ENCODE measurements at places on chromosomes 7 and 10. TPM values are rescaled to one million over a fixed set of nuclear protein-coding genes. Genes with fewer than 3 reads are reported as not detected.

GRCh38 chr7:69640216-69640615 is 41.9 kb downstream of the AUTS2 start:
- DNase-seq = no peak

Gene FAM237B
- polyA plus RNA-seq = 1.1 TPM

GRCh38 chr10:12902135-12902572 is 99.4 kb downstream of the CCDC3 start:
- DNase-seq = peak; percentile 81

DNA sequence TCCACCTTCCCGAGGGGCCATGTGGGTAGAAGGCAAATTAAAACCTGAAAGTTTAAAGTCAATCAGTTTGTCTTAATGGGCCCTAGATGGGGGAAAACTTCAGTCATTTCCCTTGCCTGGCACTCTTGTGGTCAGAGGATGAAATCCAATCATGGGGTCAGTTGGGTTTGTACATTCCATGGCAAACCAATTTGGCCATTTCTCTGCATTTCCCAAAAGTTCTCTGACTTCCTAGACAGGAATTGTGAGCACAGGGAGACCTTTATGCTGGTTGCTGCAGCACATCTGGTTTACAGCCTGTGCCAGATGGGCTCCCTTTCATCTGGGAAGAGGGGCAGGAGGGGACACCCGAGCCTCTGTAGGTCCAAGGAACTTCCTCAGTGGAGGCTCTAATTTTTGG is 113.0 kb downstream of the CYP26A1 start:
- DNase-seq = no peak

GRCh38 chr7:84529480-84530205 is 335.1 kb upstream of the SEMA3A start:
- DNase-seq = no peak

DNA sequence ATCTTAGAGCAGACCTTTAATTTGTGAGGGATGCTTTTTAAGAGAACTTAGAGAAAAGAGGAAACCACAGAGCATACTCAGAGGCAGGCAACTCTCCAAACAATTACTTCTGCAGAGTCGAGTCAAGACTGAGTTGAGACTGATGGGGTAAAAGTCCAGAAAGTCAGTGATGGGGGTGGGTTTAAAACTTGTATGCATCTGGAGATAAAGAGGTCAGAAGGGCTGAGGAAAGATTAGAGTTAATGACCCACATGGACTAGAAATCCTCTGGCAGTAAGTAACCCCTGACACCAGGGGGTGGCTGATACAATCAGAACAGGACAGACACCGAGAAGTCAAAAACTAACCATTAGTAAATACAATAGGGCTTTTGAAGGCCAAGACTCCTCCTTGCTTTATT is 42.4 kb upstream of the SEPTIN7 start:
- DNase-seq = no peak

Gene TMEM213
- polyA plus RNA-seq = 39.2 TPM

DNA sequence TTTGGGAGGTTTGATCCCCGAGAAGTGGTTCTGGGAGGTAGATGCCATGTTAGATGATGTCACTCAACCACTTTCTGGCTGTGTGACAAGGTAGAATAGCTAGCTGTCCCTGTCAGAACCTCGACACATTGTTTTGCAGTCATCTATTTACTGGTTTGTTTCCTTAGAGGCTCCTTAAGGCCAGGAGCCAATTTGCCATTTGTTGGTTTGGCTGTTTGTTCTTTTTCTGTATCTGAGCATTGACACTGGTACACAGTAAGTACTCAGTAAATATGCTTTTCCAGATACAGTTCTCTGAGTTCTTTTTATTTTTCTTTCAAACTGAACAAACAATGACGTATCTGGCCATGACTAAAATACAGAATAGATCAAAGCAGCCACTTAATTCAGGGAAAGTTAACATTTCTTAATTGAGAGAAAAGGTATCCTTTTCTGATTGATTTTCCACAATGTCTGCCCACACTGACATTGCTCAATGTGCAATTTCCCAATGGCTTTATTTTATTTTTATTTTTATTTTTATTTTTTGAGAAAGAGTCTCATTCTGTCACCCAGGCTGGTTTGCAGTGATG is 121.6 kb downstream of the SPAG6 start:
- no peak for DNase-seq

DNA sequence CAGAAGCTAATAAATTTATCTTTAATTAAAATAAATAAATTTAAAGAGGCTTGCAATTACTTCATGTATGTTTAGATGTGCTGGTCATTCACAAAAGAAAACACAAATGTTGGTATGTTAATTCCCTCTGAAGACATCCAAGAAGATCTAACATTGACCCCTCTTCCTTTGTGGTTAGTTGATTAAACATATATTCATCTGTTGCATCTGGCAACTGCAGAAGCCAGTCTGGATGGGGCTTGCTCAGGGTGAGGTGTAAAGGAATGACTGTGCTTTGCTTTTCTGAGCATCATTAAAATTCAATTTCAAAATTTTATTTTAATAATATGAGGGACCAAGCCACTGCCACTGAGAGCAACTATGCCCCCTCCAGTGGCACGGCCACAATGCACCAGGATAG is 36.4 kb upstream of the FERD3L start:
- DNase-seq = no peak

DNA sequence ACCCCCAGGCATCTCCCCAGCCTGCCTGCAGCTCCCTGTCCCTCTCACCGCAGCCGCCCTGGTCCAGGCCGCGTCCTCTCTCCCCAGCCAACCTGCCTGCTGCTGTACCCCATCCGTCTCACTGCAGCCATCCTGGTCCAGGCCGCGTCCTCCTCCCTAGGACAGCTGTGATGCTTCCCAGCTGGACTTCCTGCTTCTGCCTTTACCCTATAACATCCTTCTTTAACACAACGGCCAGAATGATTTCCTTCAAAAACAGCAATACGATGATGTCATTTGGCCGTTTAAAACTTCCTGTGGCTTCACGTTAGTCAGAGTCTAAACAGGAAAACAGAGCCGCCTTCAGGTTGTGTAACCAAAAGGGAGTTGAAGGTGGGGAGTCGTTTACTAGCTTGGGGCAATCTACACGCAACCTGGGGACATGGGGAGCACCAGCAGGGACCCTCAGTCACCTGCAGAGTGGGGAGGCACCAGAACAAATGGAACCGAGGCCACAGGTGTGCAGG is 32.2 kb upstream of the ZFAND2A start:
- DNase-seq = no peak

Gene VPS37D
- 9.4 TPM for polyA plus RNA-seq

GRCh38 chr7:150937848-150938561 is 40.1 kb downstream of the KCNH2 start:
- no peak for DNase-seq

GRCh38 chr7:51289623-51290303 is 26.8 kb downstream of the COBL start:
- DNase-seq = no peak

DNA sequence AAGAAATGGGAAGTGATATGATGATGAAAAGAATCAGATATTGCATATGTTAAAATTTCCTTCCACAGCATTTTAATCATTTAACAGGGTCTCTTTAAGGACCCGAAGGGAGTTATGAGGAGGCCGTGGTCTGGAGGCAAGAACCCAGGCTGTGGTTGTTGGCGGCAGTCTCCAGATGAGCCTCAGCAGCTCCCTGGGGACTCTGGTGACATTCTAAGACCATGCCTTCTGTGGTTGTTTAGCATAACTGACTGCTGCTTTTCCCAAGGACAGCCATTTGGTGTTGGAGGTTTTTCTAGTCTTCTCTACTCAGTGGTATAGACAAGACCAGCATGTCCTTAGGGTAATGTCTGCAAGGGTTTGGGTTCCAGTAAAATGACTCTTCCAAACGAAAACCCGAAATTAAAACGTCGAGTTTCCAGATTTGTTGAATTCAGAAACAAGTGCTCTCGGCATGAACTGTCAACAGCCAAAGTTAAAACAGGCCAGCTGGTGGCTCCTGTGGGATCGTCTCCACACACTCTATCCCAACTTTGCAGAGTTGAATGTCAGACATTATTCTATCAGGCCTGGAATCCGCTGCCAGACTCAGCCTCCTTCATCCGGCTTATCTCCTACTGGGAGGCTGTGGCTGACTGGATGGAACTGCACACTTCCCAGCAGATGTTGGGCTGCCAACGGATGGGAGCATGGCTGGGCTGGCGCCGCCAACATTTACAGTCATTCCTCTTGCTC is 183.1 kb downstream of the TAX1BP1 start:
- DNase-seq = no peak

- DNase-seq = no peak
Observed at GRCh38 chr10:132175907-132176581, 10.7 kb upstream of the DPYSL4 start.

DNA sequence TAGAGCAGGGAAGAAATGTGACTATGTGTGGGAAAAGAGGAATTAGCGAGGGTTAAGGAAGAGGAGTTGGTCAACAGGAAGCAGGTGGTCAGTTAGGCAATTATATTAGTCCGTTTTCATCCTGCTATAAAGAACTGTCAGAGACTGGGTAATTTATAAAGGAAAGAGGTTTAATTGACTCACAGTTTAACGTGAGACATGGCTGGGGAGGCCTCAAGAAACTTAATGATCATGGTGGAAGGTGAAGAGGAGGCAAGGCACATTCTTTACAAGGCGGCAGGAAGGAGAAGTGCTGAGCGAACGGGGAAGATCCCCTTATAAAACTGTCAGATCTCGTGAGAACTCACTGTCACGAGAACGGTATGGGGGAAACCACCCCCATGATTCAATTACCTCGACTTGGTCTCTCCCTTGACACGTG is 35.0 kb downstream of the RAMP3 start:
- DNase-seq = no peak

GRCh38 chr10:68550747-68551411 is 9.3 kb upstream of the TET1 start:
- peak; percentile 67 for DNase-seq

- DNase-seq = no peak
Observed at GRCh38 chr7:74455291-74455804, 1.6 kb downstream of the GTF2IRD1 start.

DNA sequence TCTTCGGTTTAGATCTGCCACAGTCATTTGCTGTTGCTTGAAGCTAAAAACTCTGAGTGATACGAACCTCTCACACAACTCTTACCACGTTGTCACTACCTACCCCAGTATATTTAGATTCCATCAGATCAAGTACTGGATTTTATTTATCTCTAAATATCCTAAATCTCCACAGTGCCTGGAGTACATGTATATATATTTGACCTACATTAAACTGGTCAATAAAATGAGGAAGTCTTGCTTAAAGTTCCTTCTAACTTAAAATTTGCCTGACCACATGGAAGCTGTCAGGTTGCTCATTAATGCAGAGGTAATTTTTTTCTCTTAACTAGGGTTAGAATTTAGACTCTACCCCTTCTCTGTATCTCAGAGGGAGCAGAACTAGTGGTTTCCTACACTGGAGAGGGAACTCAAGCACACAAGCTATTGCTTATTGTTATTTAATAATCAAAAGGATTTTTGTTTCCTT is 3.1 kb upstream of the MACC1 start:
- no peak for DNase-seq

Gene AMPH
- polyA plus RNA-seq = 20.0 TPM

DNA sequence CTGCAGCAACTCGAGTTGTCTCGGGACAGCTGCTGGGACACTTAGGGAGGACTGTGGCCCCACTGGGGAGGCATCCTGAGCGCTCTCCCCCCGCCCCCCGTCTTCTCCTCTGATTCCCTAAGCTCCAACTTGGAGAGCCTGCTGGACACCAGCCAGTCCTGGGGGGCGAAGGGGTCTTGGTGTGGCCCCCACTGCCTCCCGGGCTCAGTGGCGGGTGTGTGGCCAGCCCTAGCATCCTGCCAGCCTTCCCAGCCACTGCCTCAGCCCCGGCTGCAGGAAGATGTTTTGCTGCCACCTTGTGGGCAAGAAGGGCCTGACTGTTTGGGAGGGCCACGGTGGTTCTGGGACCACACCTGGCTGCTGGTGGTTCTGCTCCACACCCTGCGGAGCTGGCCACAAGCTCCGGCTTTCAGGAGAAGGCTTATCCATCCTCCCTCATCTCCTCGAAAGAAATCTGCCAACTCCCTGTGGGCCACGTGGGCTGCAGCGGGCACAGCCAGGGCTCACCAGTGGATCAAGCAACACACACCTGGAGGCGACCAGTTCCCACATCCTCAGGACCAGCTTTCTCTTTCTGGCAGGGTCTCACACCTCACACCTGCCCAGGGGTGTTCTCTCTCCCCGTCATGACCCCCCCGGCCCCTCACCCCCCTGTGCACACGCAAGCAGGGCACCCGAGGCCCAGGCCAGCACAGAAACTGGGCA is 24.8 kb downstream of the AGAP3 start:
- DNase-seq = no peak

Gene UNC5B
- polyA plus RNA-seq = 45.4 TPM

DNA sequence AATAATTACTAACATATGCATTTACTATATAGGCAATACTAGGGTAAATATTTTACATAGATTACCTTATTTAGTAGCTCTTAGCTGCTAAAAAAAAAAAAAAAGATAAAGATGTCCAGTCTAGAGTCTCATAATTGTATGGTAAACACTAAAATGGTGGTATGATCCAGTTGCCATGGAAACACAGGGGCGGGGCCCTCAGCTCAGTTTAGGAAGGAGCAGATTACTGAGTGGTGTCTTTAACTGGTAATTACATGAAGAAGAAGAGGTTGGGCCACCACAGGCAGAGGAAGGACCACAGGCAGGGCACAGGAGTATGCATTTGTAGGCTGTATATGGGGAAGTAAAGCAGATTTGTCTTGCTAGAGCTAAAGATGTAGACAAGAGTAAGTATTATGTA is 43.7 kb downstream of the ITGB8 start:
- no peak for DNase-seq

DNA sequence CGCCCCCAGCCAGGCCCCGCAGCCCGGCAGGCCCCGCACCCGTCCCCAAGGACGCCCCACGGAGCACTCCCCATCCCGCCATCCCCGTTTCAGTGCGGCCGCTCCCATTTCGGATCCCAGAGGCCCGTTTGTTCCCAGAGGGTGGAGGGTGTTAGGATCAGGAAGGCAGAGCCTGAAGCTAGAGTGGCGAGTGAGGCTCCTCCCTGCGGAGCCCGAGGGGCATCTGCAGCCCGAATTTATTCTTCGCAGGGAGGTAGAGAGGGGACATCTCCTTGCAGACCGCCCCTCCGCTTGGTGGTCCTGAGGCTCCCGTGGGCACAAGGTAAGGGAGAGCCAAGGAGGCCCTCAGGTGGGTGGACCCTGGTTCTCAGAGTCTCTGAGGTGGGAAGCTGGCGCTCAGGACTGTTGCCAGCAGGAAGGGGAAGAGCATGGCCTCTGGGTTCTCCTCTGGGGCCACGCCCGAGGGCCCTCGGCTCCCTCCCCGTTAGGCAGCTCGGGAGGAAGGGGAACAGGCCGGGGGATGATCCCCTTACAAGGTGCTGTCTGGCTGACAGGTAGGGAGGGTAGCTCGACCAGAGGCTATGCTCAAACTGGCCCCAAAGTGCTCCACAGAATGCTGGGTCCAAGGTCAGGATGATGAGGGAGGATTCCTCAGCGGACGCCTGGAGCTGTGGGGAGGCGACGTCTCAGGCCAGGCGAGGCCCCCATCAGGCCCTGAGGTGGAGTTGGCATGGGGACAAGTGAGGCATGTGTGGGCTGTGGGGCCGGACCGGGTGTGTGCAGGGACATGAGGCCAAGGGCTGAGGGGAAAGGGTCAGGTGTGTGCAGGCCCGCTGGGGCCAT is 17.4 kb downstream of the POLL start:
- no peak for DNase-seq

Data from left kidney (tissue), 8 donors.